Stimulated activated CD8-positive, alpha-beta memory T cell treated with anti-CD3 and anti-CD28 coated beads, Interleukin-7, amount 100 ng/mL, for 1 hour (primary cell): ENCODE measurements at places on chromosomes 3 and 15.

GRCh38 chr3:156764751-156765150 lies 61.4 kb upstream of the LEKR1 start:
- no peak for DNase-seq

- DNase-seq, result no peak
Measured at GRCh38 chr3:58646503-58646902, 20.1 kb downstream of the FAM3D start.

- no peak for DNase-seq
Measured at GRCh38 chr15:90840157-90840855, 28.1 kb upstream of the FURIN start.

- DNase-seq, result no peak
Measured at GRCh38 chr15:80494756-80495155, 90.6 kb downstream of the ARNT2 start.

DNA sequence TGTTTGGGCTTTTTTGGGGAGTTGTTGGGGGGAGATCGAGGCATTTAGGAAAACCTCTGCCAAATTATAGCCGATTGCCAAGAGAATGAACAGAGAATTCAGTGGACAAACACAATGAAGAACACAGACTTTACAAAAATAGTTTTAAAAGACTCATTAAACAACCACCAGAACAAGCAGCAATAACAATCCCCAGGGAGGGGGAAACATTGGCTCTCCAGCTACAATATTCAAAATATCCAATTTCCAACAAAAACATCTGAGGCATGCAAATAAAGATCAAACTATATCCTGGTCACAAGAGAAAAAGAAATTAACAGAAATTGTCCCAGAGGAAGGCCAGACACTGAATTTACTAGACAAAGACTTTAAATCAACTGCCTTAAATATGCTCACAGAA lies 24.5 kb upstream of the ANKRD28 start:
- no peak for DNase-seq

DNA sequence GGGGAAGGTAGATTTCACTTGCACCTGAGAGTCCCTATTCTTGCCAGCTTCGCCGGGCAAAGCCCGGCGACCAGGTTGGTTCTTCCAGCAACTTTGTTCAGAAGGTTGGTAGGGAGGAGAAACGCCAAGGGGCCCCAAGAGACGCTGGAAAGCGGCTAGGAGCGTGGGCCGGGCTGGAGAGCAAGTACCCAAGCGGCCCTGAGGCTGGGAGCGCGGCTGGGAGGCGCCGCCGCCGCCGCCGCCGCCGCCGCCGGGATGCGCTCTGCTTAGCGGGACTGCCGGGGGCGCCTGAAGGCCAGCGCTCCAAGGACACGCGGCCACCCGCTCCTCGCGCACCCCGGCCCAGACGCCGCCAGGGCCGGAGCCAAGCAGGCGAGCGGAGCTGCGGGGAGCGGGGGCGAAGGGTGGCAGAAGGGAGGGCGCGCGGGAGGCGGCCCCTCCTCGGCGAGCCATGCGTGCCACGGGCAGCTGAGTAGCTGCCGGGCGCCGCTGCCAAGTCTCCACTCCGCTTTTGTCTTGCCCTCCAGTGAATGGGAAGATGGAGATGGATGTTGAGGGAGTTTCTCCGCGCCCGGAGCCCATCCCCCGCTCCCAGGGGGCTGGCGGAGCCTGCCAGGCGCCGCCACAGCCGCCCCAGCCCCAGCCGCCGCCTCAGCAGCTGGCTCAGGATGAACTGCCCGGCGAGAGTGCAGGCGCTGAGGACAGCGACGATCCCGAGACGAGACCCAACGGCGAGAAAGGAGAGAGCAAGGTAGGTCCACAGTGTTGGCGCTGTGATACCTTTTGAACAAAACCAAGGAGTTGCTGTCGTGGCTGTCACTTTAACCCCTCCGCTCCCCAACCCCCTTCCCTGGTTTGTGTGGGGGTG lies 227.4 kb upstream of the AZI2 start:
- no peak for DNase-seq

DNA sequence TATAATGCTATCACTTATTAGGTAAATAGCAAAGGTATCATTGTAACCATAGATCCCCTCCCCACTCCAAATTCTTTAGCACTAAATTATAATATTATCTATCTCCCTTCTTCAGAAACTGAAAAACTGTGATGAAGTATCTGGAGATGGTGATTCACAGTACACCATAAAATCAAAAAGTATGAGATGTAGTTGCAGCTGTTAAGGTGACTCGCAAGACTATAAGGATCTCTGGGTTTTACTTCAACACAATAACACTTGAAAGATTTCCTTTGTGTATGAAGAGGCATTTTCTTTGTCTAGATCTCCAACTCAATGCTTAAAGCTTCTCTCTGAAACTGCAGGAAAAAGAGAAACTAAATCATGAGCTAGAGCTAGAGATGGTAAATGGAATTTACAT lies 46.9 kb downstream of the IFT57 start:
- DNase-seq, result no peak

GRCh38 chr3:10106919-10107318 lies 1.1 kb downstream of the FANCD2OS start:
- DNase-seq, result no peak

- no peak for DNase-seq
Measured at GRCh38 chr3:48478626-48479555, 25.1 kb downstream of the SHISA5 start.

- no peak for DNase-seq
Measured at GRCh38 chr3:186949281-186949982, 19.1 kb downstream of the ST6GAL1 start.

- DNase-seq, result no peak
Measured at GRCh38 chr3:136562026-136562425, 190.2 kb downstream of the STAG1 start.

- no peak for DNase-seq
Measured at GRCh38 chr3:113601240-113601639, 68.9 kb downstream of the SIDT1 start.

DNA sequence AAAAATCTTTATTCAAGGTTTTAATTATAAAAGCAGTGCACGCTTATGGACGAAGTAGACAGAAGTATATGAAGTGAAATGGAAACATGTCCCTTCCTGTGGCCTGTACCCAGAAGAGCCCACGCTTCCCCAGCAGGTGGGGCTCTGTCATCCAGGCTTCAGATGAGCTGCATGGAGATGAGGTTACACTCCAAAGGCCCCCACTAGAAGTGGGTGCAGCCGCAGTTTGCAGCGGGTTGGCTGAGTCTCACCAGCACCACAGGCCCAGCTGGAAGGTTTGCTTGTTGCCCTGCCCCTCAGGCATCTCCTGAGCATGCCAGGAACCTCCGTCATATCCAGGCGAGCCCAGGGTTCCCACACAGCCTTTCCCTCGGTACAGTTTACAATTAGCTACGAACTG lies 33.1 kb downstream of the PRR20G start:
- DNase-seq, result no peak

DNA sequence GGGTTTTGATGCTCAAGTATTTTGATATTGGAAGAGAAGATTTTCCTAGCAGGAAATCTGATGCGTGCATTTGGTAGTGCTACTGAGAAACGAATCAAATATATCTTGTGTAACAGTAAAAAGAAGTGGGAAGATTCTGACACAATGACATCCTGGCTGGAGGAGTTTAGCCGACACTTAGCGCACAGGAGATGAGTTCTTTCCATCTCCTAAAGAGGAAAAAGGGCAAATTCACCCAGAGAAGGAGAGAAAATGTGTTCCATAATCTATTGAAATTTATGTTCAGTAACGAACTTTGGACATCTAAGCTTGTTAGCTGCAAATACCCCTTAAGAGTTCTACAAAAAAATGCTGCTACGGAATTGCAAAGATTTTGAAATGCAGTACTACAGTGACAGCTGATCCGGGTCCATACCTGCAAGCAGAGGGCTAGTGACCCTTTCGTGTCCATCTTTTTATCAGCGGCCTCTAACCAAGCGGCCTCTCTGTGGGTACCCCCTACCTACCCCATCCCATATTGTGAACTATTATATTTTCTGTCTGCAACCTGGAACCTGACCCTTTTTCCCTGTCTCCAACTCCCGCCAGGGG lies 971 bp downstream of the CPOX start:
- no peak for DNase-seq

GRCh38 chr15:61336026-61336638 lies 107.0 kb upstream of the RORA start:
- no peak for DNase-seq

- no peak for DNase-seq
Measured at GRCh38 chr3:116669576-116669975, 40.0 kb upstream of the TUSC7 start.

GRCh38 chr3:42148982-42149432 lies 57.9 kb downstream of the TRAK1 start:
- no peak for DNase-seq

DNA sequence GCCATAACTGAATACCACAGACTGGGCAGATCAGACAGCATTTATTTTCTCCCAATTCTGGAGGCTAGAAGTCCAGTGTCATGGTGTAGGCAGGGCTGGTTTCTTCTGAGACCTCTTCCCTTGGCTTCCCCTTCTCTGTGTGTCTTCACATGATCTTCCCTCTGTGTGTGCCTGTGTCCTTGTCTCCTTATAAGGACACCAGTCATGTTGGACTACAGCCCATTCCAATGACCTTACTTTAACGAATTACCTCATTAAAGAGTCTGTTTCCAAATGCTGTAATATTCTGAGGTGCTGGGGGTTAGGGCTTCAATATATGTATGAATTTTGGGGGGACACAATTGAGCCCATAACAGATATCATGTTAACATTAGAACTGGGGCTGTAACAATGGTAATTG lies 13.3 kb upstream of the RARRES1 start:
- DNase-seq, result no peak

DNA sequence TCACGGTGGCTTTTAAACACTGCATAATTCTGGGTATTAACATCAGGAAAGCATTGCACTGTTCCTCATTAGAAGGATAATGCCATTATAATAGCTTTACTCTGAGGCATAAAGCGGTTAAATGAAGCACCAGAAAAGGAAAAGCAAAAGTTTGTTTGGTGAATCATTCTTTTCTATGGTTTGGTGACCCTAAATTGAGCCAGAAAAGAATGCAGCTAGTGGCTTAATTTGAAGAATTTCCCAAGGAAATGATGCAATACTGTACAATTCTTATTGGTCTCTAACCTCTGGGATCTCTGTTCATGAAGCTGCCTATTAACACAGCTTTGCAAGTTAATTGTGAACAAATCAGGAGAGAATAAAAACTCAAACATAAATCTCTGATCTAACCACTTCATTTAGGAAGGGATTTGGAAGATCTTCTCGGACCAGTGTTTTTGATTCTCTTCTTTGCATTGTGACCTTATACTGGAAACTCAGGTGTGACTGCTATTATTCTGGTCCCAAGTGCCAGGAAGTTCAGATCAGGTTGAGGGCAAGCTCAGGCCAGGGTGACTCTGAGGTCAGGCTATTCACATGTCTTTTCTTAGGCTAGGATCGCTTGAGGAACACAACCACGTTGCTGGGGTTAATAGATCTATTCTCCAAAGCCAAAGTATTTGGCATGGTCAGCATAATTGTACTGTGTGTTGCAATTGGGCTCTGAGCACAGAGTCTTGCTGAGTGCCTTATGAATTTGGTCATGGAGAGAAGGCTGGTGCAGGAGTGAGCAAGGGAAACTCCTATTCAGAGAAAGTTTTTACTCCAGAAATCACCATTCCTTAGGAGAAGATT lies 11.3 kb upstream of the DLG1 start:
- no peak for DNase-seq

DNA sequence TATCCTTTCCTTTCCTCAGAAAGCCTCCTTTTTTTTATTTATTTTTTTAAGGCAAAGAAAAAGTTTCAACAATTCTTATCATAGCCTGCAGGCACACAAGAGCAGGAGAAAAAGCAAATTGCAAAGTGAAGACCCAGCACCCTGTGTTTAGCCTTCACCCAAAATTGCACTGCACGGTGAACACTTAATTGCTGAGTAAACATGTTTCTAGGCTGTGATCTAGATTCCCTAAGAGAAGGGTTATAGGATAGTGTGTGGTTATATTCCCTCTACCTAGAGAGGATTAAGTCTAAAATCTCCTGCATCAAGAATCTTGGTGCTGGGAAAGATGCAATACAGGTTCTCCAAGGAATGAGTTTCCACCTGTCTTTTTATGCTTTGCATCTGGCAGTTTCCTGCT lies 70.2 kb upstream of the BFSP2 start:
- no peak for DNase-seq

DNA sequence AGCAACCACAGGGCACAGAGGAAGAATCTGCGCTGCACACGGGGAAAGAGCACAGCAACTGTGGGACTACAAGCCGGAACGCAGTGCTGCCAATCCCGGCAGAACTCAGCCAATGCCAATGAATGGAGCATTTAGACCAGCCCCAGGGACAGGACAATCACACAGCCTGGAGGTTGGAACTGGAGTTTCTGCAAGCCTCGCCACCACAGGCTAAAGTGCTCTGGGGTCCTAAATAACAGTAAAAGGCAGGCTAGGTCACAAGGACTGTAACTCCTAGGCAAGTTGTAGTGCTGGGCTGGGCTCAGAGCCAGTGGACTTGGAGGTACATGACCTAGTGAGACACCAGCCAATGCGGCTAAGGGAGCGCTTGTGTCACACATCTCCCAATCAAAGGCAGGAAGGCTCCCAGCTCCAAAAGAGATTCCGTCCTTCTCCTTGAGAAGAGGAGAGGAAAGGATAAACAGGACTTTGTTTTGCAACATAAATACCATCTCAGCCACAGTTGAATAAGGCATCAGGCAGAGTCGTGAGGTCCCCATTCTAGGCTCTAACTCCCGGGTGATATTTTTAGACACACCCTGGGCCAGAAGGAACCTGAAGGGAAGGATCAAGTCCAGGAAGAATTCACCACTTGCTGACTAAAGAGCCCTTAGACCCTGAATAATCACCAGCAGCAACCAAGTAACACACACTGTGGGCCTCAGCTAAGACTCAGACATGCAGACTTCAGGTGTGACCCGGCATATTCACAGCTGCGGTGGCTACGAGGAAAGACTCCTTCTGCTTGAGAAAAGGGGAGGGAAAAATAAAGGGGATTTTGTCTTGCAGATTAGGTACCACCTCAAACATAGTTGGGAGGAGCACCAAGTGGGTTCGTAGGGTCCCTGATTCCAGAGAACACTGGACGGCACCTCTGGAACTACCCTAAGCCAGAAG lies 85.5 kb upstream of the XXYLT1 start:
- DNase-seq, result no peak

DNA sequence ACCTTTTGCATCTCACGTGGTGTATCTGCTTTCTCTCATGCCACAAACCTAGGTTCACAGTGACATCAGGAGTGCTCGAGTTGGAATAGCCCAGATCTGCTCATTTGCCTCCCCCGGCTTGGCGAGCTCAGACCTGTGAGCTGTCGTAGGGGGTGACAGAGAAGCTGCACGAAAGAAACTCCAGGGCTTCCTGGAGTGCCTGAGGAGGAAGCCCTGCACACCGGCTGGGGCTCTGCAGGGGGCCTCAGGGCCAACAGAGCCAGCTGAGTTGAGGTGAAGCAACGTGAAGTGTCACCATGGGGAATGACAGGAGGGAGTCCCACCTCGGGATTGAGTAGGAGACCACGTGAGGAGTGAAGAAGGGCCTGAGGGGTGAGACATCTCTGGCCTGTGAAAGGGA lies 62.5 kb downstream of the RPN1 start:
- no peak for DNase-seq

- no peak for DNase-seq
Measured at GRCh38 chr3:98977520-98977919, 76.0 kb upstream of the DCBLD2 start.

GRCh38 chr3:116186049-116186448 lies 259.2 kb downstream of the LSAMP start:
- no peak for DNase-seq
